Ecto neural progenitor cell (in vitro differentiated cells): ENCODE measurements at places on chromosomes 1 and 21.

DNA sequence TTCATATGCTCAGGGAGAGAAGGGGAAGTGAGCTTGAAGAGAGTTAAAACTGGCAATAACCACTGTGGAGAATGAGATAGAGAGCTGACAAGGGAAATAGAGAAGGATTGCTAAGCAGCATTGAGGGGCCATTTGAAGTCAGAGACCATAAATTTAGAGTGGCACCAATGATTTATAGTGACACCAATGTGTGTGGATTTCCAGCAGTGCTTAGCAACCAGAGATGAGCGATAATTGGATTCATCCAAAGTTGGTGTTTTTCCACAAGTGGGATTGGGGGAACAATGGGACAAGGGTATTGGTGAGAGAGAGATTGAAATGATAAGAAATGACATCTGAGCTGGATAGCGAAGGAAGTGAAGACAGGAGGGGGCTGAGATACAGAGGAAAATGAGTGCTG lies 114.1 kb downstream of the C1orf94 start:
- no peak for DNase-seq

- DNase-seq = no peak
Observed at GRCh38 chr1:55155522-55155921, 59.6 kb downstream of the USP24 start.

DNA sequence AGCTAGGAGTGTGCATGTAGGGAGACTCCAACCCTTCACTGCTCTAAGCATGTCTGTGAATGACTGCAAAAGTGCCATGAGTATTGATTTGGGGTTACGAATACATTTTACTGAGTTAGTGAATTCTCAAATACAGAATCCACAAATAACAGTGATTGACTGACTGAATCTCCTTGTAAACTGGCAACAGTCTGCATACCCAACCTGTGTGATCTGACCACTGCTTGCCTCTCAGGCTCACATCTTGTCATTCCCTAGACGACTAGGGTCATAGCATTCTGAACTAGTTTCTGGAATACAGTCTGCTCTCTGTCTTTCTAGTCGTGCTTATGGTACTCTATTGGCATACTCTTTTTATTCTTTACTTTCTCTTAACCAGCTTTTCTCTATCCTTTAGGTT lies 7.4 kb downstream of the RRP15 start:
- DNase-seq = no peak

GRCh38 chr1:3128431-3129132 lies 59.6 kb downstream of the PRDM16 start:
- DNase-seq = no peak

DNA sequence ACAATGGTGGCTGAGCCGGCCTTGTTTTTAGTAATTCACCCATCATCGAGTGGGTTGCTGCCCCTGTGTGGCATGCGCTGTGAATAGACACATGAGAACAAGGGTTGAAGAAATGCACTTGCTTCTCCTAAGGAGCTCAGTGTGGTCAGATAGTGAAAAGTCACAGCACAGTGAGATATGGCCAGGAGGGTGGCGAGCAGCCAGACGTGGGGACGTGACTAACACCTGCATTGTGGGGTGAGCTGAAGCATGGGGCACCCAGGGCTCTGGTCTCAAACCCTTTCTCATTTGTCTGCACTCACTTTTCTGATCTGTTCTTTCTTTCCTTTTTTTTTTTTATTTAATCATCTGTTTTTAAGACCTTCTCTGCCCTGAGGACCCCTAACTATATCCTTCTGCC lies 13.5 kb downstream of the MTARC1 start:
- no peak for DNase-seq

DNA sequence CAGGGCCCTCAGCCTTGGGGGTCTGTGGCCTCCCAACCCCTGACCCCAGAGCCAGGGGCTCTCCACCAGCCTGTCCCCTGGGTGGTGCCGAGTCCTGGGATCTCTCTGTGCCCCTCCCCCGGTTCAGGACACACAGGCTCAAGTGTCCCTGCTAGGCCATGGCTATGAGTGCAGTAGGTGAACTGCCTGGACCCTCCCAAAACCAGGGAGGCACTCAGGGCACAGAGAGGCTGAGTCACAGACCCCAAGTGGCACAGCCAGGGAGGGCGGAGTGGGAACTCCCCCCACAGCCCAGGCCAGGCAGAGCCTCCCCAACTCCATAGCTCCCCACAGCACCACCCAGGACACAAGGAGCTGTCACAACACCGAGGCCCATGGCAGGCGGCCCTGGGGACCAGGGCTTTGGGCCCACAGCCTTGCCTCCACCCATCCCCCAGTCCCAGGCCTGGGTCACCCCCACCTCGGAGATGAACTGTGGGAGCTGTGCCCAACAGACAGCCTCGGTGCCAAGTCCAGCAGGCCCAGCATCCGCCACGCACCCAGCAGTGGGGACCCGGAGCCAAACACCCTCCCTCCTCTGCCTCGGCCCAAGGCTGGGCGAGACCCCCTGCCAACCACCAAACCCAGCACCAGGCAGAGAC lies 3.2 kb downstream of the DVL1 start:
- DNase-seq = no peak

DNA sequence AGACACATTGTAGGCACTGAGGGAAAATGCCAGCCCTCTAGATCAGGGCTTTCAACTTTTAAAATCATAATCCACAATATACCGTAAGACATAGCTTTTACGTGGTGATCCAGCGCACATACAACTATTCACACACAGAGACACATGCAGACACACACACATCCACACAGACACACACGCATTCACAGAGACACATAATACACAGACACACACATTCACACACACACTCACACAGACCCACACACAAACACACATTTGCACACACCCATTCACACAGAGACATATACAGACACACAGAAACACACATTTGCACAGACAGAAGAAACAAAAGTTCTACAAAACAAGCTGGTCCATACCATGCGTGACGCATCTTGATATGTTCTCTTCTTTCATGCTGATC lies 244.5 kb downstream of the RHOU start:
- DNase-seq = no peak

DNA sequence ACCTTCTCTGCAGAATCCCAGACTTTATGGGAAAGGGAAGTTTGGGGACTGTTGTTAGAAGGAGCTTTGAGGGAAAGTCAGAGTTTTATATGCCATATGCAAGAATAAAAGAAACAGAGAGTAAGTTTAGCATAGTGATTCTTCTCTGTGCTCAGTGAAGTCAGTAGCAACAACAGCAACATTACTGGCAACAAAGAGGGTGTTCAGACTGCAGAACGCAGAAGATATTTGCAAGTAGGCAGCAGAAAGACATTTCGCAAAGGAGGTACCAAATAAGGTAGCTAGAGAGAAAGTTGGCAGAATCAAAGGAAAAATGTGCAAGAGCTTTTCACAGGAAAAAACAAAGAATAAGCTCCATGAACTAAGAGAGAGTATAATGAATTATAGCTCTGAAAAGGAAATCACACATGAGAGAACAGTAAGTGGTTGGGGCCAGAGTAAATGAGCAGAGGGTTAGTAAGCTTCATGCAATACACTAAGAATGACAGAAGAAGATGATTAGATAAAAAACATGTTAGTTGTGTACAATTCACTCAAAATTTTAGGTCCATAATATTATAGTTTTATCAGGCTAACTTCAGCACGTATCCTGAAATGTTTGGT lies 98.1 kb downstream of the NEGR1 start:
- no peak for DNase-seq
